Central memory CD4-positive, alpha-beta T cell (primary cell): ENCODE measurements at places on chromosomes 12 and 14.

GRCh38 chr14:94897561-94897960, 127.6 kb upstream of the GSC start:
- no peak for DNase-seq

DNA sequence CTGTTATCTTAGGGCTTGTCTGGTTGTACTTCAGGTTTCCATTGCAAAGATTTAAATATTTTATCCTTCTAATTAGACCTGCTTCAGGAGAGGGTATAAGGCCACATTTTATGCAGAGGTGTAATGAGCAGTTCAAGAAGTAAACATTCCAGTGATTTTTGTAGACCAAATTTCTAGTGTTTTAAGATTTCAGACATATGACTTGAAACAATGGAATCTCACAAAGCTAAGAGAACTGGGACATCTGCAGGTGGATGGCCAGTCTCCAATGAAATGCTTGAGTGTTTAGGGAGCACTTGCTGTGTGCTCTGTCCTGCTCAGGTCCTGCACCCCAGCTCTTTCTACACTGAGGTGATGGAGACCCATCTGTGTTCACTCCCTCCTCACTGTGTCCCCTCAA, 7.9 kb downstream of the C14orf132 start:
- no peak for DNase-seq

DNA sequence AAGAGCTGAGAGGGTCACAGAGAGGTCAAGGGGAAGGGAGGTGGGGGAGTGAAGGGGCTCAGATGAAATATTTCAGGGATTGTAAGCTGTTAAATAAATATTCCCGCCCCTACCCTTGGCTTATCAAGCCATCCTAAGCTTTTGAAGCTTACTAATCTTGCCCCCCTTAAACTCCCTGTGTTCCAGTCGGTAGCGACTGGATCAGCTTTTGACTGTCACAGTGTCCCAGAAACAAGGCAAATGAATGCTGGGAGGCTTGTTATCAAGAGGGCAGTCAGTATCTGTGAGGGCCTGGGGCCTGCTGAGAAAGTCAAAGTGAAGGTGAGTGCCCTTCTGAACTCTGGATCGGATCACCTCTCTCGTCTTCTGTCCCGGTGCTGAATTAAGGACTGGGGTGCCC, 128.1 kb downstream of the DACT1 start:
- DNase-seq = no peak

DNA sequence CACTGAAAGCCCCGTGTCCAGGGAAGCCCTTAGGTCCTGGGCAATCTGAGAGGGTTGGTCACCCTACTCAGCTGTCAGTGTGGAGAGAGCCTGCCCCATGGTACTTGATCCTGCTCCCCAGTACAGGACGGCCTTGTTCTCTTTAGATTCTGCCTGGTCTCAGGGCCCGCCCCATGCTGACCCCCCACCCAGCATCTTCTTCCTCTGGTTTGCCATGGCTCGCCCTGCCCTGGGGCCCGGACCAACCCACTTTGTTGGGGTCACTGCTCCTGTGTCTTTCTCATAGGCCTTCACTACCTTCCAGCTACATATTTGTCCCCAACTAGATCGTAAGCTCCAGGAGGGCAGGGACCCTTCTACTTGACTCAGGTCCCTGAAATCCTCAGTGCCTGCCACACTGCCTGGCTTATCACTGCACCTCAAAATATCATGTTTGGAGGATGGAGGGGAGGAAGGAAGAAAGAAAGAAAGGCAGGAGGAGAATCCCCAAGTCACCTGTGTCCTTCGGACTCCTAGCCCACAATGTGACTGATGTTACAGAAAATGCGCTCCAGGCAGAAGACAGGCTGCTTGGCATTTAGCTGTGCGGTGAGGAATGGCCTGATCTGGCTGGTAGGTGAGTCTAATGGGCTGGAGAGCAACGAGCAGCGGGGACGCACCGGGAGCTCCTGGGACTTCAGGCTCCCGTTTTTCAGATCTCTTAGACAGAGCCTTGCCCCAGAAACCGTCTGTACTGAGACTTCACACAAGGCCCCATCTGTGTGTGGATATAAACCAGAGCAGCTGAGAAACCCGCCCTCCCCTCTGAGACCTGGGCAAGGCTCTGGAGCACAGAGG, 66.1 kb downstream of the C14orf132 start:
- DNase-seq = no peak

DNA sequence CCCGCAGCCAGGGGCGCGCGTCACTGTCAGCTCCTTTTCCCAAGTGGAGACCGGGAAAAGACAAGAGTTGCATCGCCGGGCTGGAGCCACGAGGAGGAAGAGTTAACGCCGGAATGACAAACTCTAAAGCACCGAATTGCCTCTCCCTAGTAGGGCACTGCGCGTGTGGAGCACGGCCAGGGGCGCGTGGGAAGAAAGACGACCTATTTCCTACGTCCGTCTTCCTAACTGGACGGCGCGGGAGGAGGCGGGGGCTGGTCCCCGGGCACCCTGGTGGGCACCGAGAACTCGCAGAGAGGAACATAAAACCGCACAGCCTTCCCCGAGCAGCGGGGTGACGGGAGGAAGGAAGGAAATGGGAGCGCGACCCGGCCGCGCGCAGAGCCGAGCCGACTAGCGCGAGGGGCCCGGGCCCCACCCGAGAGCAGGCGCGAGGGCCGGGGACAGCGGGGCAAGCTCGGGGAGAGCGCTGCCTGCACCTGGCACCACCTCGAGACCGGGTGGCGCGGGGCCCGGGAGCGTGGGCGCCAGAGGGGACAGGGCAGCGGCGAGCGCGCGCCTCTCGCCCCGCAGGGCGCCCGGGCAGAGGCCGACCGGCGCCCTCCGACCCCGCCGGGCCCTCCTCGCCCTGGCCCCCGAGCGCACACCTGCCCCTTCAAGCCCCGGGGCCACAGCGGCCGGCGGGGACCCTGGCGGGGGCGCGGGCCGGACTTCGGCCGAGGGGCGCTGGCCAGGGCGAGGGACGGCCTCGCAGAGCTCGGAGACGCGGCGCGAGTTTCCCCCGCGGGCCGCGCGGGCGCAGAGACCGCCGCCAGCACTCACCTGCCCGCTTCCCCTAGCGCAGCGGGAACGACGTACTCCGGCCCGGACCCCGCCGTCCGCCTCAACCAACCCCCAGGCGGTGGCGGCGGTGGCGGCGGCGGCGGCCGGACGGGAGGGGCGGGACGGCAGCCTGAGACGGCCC, at the start of gene SETD3:
Gene SETD3, minus strand, starts transcription at position 954 of the 964 bp plus-strand sequence. CDS start 15,054 bp downstream, outside the sequence.
- DNase-seq = peak; percentile 24

GRCh38 chr12:9134981-9135628, 19.4 kb upstream of the A2M start:
- no peak for DNase-seq

DNA sequence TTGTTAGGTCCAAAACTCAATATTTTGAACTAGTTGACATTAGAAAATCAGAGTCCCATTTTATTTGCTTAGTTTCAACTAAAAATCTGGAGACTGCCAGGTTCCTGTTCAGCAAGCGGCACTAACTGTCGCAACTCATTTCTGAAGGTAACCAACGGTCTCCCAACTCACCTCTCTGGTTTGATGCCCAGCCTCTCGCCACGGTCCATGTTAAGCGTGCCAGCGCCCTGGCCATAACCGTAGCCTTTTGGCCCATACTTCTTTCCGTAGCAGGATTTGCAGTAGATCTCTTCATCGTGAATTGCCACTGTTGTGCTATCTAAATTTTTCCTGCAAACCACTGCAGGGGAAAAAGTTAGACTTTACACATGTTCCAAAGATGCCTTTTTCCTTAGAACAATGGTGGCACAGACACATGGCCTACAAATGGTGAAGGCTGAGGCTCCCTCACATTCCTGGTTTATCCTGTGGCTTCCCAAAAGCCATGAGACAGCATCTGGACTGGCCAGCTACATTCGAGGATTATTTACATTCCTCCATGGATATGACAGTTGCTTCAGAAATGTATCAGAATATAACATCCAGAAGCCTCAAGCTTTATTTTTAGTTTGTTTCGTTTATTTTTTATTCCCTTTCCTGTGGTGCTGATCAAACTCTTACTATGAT, 15.7 kb downstream of the CSRP2 start:
- DNase-seq = no peak

DNA sequence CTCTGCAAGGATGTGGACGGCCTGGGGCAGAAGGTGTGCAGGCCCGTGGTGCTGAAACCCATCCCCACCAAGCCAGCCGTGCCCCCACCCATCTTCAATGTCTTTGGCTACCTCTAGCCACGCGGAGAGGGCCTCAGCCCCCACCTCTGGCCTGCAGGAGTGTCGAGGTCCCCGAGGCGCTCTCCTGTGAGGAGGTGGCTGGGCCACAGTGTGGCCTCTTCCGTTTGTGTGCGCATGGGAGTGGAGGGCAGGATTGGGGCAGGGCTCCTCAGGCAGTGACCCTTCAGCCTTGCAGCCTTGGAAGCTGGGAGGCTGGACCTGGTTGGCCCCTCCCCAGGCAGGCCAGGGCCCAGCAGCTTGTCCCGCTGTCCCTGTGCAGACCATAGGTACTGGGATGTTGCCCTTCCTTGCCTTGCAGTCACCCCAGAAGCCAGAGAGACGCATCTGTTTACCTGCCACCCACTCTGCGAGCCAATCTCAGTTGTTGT, 1.9 kb downstream of the FAM181A start:
- DNase-seq = no peak
